ENCODE measurements at places on chromosomes 3 and 15.

- peak; percentile 64 for DNase-seq
Observed at GRCh38 chr3:141411251-141411771, 43.0 kb downstream of the ZBTB38 start.

- DNase-seq: no peak
Observed at GRCh38 chr3:13352621-13353131, 67.4 kb downstream of the NUP210 start.

DNA sequence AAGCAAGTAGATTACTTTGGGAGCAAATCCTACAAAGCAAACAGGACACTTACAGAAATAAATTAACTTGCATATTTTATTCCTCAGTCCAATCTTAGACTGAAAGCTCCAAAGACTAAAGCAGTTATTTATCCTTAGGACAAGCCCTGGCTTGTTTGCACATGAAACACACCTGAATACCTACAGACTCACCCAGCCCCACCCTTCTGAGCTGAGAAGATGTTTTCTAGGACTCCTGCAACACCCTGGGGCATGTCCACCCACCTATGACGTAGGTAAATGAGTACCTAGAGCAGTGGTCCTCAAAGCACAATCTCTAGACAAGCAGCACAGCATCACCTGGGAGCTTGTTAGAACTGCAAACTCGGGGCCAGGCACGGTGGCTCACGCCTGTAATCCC, 80.8 kb downstream of the ANXA2 start:
- DNase-seq: no peak

- DNase-seq: no peak
Observed at GRCh38 chr15:36978126-36978525, 122.2 kb downstream of the MEIS2 start.

DNA sequence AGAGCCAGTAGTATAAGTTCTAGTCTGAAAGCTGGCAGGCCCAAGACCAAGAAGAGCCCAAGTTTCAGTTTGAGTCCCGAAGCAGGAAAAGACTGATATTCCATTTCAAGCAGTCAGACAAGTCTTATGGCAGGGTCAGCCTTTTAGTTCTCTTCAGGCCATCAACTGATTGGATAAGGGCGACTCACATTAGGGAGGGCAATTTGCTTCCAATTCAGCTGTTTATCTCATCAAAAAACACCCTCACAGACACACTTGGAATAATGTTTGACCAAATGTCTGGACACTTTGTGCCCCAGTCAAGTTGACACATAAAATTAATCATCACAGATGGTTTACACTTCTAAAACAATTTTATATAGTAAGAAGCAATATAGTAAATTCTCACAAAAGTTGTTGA, 69.7 kb downstream of the UBE2E2 start:
- no peak for DNase-seq

DNA sequence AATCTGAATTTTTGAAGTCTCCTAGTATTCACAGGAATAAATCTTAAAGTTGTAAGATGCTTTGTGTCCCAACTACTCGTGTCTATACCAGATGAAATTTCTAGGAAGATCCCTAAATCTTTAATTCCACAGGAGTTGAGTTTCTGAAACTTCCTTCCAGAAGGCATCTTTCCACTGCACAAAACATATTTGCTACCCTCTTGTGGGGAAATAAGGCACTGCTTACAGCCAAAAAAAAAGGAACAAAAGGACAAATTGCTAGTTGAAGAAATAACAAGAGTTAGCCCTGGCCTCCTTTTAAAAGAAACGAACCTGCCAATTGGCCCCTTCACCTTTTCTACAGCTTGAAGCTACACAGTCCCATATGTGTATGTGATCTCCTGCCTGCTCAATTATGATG, 54.0 kb downstream of the TAFA4 start:
- DNase-seq: no peak

- peak; percentile 96 for DNase-seq
Observed at GRCh38 chr3:170869645-170870593, at the start of gene RPL22L1. Gene RPL22L1 (minus strand): TSS chr3:170870195. CDS start chr3:170870167, 28 bp downstream.

DNA sequence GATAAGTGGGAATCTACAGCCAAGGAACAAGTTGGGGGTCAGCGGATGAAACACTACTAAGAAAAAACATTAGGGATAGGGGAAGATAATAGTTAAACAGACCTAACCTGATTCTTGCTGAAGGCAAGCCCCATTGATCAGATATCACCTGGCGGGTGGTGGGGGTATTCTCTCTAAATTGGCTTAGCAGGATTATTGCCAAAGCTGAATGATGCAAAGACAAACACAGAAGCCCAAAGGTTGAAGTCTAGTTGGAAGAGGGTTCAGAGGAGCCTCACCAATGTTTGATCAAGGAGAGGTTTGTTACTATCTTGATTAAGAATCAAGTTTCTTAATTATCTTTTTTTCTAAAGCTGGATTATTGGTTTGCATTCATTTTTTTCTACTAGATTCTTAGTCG, 371.9 kb upstream of the CNTN4 start:
- DNase-seq: no peak

DNA sequence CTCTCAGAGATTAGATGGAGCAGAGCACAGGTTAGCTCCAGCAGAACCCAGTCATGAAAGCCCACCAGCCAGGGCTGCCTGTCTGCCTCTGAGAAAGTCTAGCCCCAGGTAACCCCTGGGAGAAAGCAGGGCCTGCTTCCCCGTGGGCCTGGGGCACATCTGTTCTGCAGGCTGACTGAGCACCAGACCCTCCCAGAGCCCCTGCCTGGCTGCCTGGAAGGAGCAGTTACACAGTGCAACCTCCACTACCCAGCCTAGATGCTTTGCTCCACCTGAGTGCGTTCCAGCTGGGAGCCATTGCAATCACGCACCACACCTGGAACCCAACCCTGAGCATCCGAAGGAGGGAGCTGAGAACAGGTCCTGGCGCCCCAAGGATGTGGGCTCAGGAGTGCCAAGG, 24.7 kb upstream of the OR5K4 start:
- DNase-seq: no peak

DNA sequence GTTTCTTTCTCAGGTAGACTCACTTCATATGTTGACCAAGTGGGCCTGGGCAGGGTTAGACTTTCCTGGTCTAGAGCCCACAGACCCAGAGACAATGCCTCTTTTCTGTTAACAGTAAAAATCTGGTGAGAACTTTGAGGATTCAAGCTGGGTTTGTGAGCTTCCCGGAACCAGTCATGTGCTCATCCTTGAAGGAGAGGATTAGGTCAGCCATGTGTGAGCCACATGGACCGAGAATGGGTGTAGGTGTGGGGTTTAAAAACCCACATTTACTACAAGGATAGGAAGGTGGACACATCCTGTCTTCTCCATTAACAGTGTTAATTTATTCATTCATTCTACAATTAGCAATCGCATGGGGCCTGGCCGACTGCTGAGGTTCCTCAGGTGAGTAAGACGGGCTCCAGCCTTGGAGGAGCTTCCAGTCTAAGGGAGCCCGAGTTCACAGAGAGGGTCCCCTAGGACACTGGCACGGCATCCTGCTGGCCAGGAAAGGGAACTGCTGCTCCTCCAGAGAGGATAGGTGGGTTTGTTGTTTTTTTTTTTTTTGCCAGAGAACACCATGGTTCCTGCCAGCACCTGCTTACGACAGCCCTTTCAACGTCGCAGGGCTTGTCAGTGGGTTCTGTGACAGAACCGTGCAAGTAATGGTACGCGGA, 69.0 kb downstream of the SQOR start:
- DNase-seq: no peak

- DNase-seq: no peak
Observed at GRCh38 chr15:29774900-29775299, 47.4 kb downstream of the TJP1 start.

DNA sequence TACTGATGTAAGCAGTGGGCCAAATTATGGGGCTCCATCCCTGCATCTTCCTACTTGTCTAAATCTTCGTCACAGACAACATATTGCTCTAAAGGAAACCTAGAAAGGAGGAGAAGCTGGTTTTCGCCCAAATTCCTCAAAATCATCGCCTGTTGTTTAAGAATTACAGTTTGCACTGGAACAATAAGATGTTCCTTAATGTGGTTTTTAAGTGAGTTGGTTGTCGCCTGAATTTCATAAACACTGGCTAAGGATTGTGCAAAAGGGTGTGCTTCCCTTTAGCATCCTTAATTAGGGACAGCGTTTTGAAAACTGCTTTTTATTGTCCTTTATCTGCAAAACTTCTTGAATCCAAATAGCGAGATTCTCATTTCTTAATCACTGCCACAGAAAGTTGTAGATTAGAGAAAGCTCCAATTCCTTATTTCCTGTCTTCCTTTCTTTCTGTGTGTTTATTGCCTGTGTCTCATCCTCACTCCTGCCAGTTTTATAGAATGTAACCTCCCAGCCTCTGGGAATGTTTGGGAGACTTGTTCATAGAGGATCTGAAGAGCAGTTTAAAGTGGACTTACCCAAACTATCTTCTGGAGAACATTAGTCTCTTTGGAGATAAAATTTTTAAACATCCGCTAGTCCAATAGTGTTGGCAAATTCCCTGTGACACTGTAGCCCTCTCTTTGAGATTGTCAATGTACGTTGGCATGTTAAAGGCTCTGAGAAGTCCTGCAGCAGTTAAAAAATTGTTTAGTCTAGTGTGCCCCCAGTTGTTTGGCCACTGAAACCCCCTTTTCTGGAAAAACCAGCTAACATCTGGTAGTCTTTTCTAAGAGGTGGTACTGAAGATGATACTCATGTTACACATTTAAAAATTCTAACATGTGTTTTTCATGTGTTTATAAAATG, 50.4 kb downstream of the FLNB start:
- no peak for DNase-seq

GRCh38 chr3:35633332-35634124, 5.8 kb upstream of the ARPP21 start:
- no peak for DNase-seq

GRCh38 chr3:17583530-17583929, 158.9 kb downstream of the TBC1D5 start:
- no peak for DNase-seq

- peak; percentile 55 for DNase-seq
Observed at GRCh38 chr15:78056714-78057269, 20.7 kb downstream of the TBC1D2B start.

- DNase-seq: no peak
Observed at GRCh38 chr3:161171639-161172552, 49.2 kb upstream of the NMD3 start.

DNA sequence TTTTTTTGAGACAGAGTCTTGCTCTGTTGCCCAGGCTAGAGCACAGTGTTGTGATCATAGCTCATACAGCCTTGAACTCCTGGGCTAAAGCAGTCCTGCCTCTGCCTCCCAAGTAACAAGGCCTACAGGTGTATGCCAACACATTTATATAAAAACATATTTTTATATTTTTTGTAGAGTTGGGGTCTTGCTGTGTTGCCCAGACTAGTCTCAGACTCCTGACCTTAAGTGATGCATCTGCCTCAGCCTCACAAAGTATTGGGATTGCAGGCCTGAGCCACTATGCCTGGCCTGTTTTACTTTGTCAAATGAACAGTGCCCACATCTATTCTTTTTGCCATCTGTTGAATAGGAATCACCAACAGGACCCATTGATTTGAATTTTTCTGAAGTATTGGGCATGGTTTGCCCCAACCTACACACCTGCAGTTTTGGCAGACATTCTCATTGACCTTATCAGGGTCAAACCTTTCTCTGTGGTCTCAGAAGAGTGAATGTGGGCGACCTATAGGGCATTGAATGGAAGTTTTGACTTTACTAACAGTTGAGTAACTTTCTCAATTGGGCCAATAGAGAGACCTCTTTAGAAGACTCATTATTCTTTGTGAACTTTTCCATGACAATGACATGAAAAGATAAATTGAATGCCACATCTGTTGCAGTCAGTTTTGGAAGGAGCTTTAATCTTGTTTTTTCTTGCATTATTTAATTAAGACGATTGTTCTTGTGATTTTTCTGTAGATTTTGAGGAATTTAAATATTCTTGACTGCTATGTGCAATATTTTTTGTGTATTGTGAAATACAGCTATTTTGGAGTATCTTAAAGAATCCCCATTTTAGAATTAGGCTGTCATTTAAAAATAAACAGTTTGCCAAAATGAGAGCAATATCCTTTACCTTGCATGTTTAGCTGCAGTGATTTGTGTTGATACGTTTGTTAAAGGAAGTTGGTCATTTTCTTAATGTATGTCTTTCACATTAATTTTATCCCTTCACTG, 2.7 kb downstream of the IREB2 start:
- no peak for DNase-seq

- DNase-seq: no peak
Observed at GRCh38 chr3:32969656-32970055, 18.2 kb downstream of the CCR4 start.

GRCh38 chr15:34799149-34800101, 4.1 kb upstream of the ACTC1 start:
- no peak for DNase-seq

DNA sequence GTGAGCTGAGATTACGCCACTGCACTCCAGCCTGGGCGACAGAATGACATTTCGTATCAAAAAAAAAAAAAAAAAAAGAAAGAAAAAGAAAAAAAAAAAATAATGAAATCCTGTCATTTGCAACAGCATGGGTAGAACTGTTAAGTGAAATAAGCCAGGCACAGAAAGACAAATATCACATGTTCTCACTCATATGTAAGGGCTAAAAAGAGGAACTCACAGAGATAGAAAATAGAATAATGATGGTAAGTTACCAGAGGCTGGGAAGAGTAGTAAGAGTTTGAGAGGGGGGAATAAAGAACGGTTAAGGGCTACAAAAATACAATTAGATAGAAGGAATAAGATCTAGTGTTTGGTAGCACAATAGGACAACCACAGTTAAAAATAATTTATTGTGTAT, 19.7 kb downstream of the DENND6A start:
- DNase-seq: no peak

DNA sequence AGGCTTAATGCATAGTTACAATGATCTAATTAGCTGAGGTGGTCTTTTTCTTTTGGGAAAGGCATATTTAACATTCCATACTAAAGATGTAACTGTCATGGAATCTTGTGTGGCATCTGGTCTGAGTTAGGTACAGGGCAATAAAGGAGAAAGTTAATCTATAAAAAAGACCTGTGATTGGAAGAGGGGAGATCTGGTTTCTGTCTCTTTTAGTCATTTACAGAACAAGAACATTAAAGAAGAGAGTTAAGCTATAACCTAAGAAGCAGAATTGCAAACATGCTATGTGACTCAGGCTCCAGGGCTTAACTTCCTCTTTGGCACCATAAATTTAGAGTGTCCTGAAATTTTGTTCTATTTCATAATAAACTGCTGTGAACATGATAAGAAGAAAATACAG, 47.2 kb upstream of the MME start:
- DNase-seq: no peak

DNA sequence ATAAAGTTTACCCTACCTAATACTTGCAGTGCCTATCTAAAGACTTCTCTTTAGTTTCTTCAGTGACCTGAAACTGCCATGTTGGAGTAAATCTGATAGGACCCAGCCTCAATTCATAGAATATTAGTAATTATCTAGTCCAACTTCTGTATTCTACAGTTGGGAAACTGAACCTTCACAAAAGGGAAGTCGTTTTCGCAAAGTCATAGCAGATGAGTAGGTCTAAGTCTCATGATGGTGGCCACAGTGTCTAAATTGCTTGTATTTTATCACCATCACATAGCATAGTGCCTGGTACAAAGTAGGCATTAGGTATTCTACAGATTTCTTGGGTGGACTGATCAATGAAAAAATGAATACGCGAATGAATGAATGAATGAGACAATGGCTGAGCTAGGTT, 8.4 kb downstream of the GMNC start:
- DNase-seq: no peak

GRCh38 chr15:39200586-39200985, 380.3 kb upstream of the THBS1 start:
- no peak for DNase-seq
